NCI-H510A (cell line): ENCODE measurements at places on chromosomes 7 and 10.

DNA sequence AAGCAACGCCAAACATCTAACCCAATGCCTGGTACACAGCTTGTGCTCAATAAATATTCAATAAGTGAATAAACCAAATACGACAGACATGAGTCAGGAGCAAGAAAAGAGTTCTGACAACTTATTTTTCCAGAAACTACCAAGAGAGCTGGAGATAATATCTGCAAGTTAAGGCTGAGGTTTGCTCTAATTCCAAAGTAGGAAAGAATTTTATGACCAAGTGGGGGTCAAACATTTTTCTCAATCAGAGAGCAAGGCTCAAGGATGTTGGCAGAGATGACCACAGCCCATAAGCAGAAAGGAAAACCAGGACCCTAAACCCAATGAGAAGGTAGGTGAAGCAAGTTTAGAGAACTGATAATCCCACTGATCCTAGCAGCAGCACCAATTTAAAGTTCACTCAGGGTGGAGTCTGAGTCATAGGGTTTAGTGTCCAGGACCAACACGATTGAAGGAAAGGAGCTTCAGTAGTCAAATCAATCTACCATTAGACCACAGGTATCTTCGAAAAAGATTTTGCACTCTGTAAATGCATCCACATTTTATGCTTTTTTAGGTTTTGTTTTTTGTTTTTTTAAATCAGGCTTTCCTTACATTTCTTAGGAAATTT is 49.3 kb upstream of the KCNIP2 start:
- DNase-seq: no peak

GRCh38 chr10:53233749-53234148 is 461.2 kb upstream of the MBL2 start:
- no peak for DNase-seq

GRCh38 chr7:148436571-148436970 is 154.0 kb upstream of the C7orf33 start:
- DNase-seq: no peak

DNA sequence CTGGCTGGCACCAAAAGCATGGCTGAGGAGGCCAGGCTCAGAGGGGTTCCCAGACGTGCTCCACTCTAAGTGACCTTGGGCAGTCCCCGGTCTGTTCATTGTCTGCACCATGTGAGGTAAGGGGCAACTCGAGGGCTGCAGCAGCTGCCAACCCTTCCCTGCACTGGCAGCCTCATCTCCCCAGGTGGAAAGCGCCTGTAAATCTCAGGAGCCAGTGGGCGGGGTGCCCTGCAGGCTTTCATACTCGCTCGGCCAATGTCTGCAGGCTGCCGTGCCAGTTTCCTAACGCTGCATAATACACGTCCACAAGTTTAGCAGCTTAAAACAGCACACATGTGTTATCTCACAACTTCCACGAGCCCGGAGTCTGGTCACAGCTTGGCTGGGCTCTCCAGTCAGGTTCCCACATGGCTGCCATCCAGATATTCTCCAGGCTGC is 12.6 kb upstream of the GDF10 start:
- no peak for DNase-seq

GRCh38 chr7:91633013-91633441 is 247.5 kb downstream of the MTERF1 start:
- DNase-seq: peak; percentile 38

DNA sequence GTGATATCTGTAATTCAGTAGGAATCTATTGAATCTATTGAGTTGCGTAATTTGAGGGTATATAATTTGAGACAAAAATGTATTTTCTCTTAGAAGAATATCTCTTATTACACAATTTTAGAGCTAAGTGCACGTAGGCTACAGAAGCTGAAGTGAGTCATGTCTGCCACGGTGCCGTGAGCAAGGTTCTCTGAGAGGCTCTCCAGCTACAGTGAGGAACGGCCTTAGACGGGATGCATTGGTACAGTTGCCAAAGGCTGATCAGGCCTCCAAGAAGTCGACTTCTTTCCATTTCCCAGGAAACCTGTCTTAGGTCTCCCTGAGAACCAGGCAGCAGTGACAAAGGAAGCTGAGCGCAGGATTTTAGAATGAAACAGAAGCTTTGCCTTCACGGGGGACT is 28.6 kb downstream of the TCERG1L start:
- no peak for DNase-seq

GRCh38 chr7:95002775-95003174 is 95.4 kb downstream of the PPP1R9A start:
- DNase-seq: no peak

- DNase-seq: peak; percentile 18
Observed at GRCh38 chr10:2839081-2839725, 228.1 kb upstream of the PFKP start.

GRCh38 chr7:97580205-97580604 is 151.7 kb upstream of the TAC1 start:
- no peak for DNase-seq

- no peak for DNase-seq
Observed at GRCh38 chr7:84271543-84271942, 77.0 kb upstream of the SEMA3A start.

DNA sequence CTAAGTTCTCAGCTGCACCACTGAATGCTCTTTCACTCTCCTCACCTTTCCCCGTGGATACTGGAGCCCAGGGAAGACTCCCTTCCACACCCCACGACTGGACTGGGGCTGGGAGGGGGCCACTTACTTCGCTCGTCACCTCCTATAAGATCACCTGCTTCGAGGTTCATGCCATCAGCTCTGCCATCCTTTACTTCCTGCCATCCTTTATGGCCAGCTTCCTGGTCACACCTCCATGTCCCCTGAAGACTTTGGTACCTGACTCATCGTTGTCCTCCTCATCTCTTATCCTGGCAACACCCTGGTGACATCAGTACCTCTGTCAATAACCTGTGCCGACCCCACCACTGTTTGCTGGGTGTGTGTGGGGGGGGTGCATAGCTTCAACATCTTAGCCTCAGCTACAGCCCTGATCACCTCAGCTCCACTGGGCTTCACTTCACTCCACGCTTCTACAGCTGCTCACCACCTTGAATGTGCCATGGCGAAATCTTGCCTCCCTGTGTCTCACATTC is 8.7 kb upstream of the VDAC2 start:
- no peak for DNase-seq

- DNase-seq: no peak
Observed at GRCh38 chr7:6166443-6166891, 106.0 kb downstream of the CYTH3 start.

DNA sequence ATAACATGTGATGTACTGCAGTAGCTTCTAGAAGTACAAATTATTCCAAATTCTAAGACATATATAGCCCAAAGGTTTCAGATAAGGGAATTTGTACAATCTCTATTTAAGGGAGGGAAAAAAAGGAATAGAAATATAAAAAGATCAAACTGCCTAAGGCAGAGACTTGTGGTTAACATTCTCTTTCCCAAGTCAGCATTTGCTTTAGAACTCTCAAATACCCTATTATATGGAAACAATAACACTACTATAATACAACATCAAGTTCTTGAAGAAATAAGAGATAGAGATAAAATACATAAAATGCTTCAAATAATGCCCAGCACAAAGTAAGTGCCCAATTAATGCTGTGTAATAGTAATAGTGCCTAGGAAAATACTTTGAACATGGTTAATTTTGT is 123.1 kb downstream of the CRPPA start:
- DNase-seq: no peak

GRCh38 chr7:22411977-22412693 is 55.2 kb upstream of the RAPGEF5 start:
- DNase-seq: no peak

DNA sequence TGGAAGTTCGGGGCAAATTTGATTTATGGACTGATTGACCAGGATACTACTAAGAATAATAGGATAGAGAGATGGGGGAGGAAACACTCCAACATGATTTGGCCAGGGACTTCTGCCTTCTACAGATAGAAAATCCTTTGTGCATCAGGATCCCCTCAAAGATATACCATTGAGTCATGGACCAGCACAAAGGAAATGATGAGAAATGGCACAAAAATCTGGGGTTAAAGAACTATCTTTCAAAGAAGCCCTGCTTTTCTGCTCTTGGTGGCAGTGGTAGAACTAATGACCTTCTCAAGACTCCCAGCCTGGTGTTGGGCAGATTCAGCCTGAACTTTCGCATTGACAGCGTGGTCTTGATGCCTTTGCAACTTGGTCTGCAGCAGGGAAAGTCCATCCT is 27.6 kb upstream of the LAMB1 start:
- no peak for DNase-seq

DNA sequence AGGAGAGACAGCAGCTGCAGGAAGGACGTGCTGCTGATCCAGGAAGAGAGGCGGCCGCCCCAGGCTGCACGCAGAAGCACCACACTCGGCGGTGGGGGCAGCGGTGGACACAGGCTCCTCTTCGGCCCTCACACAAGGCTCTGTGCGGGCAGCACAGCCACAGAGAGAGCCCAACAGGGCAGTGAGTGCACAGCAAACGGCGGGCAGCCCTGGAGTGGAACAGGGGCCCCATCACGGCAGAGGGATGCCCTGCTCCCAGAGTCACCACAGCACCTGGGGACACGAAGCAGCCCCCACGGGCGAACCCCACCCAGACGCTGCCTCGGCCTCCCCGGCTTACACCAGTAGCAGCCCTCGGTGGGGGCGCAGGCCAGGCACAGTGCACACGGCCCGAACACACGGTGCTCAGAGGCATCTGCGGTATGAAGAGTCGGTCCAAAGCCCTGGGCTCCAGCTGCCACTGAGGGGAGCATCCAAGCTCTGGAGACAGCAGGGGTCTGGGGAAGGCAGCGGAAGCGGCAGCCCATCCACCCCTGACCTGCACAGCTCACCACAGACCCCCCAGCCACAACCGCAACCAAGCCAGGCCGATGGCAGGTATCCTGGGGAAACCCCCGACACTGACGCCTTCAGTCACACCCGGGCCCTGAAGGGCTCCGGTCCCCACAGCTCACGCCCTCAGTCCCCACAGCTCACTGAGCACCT is 16.8 kb downstream of the NUDT1 start:
- no peak for DNase-seq

- DNase-seq: no peak
Observed at GRCh38 chr10:85611746-85612377, 754.7 kb downstream of the GRID1 start.

DNA sequence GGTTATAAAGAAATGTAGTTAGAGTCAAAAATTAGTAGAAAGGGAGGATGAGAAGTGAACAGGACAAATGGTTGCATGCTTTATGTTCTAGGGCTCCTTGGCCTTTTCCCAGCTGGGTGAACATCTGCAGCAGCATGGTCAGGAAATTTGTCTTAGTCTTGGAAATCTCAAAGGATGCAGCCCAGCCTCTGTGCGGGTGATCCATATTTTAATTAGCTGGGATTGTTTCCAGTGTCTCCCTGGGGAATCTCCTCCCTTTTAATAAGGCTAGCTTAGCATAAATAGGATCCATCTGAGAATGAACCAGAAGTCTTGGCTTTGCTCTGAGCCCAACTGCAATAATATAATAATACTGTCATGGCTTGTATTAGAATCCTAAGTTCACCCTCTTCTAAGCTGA is 198.3 kb downstream of the PRKG1 start:
- DNase-seq: no peak

DNA sequence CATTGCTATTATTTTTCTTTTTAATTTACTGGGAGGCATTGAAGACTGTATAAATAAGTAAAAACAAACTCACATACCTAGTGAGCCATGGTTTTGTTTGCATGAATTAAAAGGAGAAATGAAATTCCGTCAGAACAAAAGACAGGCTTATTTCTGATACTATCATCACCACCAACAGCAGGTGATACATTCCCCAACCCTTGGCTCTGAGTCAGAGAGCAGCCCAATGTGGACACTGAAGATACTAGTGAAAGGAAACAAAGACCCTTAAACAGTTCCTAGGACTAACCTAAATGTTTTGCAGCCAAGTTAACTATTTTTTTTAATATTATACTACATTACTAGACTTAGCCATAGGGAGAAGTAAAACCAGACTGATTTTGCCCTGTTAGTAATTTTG is 31.6 kb downstream of the CHRM2 start:
- no peak for DNase-seq

DNA sequence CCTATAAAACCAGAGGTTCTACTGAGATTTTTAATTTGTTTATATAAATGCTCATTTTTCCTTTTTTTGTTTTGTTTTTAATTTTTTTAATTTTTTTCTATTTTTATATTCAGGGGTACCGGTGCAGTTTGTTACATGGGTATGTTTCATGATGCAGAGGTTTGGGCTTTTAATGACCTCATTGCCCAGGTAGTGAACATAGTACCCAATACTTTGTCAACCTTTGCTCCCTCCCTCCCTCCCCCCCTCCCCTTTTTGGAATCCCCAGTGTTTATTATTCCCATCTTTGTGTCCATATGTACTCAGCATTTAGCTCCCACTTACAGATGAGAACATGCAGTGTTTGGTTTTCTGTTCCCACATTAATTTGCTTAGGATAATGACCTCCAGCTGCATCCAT is 94.4 kb upstream of the NEBL start:
- no peak for DNase-seq

GRCh38 chr10:91601212-91601611 is 31.7 kb downstream of the PPP1R3C start:
- DNase-seq: no peak

GRCh38 chr7:32143301-32143700 is 73.1 kb upstream of the PDE1C start:
- no peak for DNase-seq

DNA sequence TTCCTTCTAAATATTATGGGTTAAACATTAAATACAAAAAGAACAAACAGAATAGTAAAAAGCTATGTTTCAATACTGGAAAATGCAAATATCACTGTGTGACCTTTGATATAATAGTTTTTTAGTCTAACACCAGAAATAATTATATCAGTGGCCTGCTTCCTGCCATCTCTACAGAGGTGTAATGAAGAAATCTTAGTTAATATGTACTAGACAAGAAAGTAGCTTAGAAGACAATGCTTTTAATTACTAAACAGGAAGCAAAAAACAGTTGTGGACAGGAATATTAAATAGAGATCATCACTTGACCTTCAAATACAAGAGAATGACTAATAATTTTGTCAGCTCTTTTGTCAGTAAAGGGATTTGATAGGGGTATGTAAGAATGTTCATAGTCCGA is 47.4 kb upstream of the LRRN3 start:
- DNase-seq: no peak

- no peak for DNase-seq
Observed at GRCh38 chr10:88889559-88890337, 9.7 kb downstream of the STAMBPL1 start.

DNA sequence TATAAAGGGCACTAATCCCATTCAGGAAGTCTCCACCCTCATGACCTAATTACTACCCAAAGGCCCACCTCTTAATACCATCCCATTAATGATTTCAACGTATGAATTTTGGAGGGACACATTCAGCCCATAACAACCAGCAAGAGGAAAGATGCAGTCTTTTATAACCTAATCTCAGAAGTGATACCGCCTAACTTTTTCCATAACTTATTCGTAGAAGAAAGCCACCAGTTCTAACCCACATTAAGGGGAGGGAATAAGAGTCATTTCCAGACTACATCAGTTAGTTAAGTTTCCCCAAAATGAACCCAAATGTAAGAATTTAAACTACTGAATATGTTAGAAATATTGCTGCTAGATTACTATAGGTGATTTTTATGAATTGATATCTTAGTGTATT is 32.1 kb upstream of the LHFPL3 start:
- DNase-seq: no peak

GRCh38 chr10:132653721-132654120 is 116.1 kb downstream of the INPP5A start:
- no peak for DNase-seq

GRCh38 chr10:16964576-16965343 is 147.5 kb upstream of the RSU1 start:
- no peak for DNase-seq
